Left lung (tissue), 14 donors: ENCODE measurements at places on chromosomes 2 and 18. TPM values are rescaled to one million over a fixed set of nuclear protein-coding genes. Genes with fewer than 3 reads are reported as not detected.

DNA sequence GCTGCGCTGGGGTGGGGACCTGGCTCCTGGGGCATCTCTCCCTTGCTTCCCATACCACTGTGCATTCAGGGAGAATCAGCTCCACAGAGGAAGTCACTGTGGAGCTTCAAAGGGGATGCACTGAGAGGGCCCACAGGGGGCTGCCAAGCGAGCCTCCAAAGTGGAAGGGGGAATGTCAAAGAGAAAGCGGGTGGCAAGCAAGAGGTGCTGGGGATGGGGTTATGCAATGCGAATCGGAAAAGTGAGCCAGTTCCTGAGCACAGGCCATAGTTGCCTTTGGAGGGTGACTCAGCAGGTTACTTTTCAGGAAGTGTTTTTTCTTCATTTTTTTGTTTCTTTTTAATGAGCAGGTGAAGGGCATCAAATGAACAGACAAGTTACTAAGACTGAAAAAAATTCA, 17.6 kb downstream of the PMAIP1 start:
- DNase-seq, result no peak
- H3K36me3 ChIP-seq, result no peaks in the 10 kb centered on the region
- no peak overlapping the region for H3K27ac ChIP-seq

DNA sequence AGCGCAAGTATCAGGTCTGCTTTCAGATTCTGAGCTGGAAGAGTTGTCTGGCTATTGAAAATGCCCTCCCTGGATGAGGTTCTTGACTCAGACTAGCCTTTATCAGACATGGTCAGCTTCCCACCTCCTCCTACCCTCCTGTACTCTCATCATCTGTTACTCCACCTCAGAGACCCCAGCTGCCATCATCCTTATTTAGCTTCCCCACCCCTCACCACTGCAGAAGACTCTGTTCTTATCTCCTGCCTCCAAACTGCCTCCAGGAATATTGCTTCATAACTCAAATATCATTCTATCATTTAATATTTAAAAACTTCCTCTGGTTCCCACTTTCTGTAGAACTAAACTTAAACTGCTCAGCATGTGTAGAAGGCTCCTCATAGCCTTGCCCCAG, 31.1 kb upstream of the PPP3R1 start:
- H3K27me3 ChIP-seq, result no peaks in the 10 kb centered on the region
- no peak overlapping the region for H3K4me3 ChIP-seq
- no peak for DNase-seq
- H3K36me3 ChIP-seq, result no peaks in the 10 kb centered on the region
- H3K4me1 ChIP-seq, result peaks cover 15% of the 10 kb centered on the region

DNA sequence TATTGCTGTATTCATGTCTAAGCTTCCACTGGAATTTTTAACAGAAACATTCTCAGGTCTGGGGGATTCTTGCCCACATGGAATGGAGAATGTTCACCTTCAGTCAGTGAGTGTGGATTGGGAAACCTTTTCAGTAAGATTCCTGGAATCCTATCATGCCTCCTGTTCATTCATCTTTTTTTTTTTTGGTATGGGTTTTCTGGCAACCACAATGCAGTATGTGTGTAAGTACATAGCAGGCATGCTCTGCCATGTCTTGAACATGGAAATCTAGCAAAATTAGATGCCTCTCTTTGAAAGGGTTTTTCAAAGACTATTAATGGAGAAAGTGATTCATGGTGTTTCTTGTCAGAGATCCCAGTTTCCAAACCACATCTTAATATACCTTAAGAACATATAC, 176.5 kb downstream of the LTBP1 start:
- H3K27me3 ChIP-seq, result no peaks in the 10 kb centered on the region
- DNase-seq, result no peak
- H3K4me1 ChIP-seq, result no peaks in the 10 kb centered on the region
- H3K36me3 ChIP-seq, result no peaks in the 10 kb centered on the region
- H3K27ac ChIP-seq, result no peak overlapping the region
- no peak overlapping the region for H3K4me3 ChIP-seq

DNA sequence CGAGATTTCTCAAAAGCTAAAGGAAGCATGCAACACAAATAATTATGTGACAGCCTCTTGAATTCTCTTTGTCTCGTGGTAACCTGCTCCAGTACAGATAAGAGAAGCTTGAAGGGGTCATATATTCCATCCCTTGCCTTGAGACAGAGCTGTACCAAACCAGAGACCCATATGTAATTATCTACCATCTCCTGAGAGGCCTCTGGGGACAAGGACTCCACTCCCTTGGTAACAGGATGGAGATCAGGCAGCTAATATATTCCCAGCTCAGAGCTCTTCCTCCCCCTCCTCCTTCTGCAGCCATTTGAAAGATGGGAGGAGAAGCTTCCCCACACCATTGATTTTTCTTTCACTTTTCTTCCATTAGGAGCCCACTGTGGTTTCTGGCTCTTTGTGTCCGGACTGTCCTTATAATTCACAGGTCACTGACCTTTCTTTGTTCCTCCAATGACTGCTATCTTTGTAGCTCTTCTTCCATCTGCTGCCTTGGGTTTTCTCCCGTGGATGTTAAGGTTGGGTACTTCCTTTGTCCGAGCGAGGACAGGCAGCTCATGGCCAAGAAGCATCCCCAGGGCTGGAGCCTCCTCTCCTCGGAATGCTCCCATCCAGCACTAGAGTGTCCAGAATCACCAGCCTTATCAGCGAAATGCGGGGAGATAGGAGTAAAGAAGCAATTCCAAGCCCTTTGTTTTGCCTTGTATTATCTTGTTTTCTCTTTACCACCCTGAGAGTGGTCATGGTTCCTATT, 72.6 kb upstream of the STPG4 start:
- no peak overlapping the region for H3K27ac ChIP-seq
- no peak for DNase-seq
- no peaks in the 10 kb centered on the region for H3K36me3 ChIP-seq

- no peaks in the 10 kb centered on the region for H3K27me3 ChIP-seq
- H3K36me3 ChIP-seq, result no peaks in the 10 kb centered on the region
- no peak overlapping the region for H3K4me3 ChIP-seq
- no peak overlapping the region for H3K27ac ChIP-seq
Observed at GRCh38 chr2:178679891-178680290, 127.3 kb downstream of the TTN start.

- no peaks in the 10 kb centered on the region for H3K36me3 ChIP-seq
- no peaks in the 10 kb centered on the region for H3K27me3 ChIP-seq
- DNase-seq, result no peak
Observed at GRCh38 chr2:10385501-10385900, 62.6 kb downstream of the ODC1 start.

GRCh38 chr2:19851116-19851695, 50.6 kb downstream of the TTC32 start:
- H3K4me3 ChIP-seq, result no peak overlapping the region
- H3K4me1 ChIP-seq, result no peaks in the 10 kb centered on the region
- no peak for DNase-seq
- H3K27ac ChIP-seq, result no peak overlapping the region

Gene UGT1A9
- total RNA-seq, result not detected

Gene CMPK2
- 20.2 TPM for total RNA-seq

Gene RGPD5
- 52.1 TPM for total RNA-seq

Gene ABCA12
- total RNA-seq, result 0.34 TPM

Gene TUBA3D
- not detected for total RNA-seq

Gene DCDC2C
- not detected for total RNA-seq
